ENCODE measurements at places on chromosomes 5 and 9.

- DNase-seq = no peak
These were observed 208.6 kb downstream of the GRIA1 start for GRCh38 chr5:153699035-153699434.

DNA sequence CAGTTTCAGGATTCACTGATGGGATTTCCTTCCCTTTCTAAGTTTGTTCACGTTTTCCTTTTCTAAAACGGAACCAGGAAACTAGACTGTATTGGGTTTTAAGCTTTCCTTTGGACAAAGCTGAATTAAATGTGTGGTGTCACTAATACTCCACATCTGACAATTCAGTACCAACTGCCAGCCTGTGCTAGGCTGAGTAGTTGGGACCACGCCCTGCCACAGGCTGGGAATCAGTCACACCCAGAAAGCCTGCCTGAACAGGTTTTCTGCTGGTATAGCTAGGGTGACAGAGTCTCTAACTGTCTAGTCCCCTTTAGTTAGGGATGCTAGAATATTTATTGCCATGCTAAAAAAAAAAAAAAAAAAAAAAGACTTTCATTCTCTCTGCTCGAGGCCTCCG lies 15.6 kb downstream of the SPACA9 start:
- DNase-seq = no peak

DNA sequence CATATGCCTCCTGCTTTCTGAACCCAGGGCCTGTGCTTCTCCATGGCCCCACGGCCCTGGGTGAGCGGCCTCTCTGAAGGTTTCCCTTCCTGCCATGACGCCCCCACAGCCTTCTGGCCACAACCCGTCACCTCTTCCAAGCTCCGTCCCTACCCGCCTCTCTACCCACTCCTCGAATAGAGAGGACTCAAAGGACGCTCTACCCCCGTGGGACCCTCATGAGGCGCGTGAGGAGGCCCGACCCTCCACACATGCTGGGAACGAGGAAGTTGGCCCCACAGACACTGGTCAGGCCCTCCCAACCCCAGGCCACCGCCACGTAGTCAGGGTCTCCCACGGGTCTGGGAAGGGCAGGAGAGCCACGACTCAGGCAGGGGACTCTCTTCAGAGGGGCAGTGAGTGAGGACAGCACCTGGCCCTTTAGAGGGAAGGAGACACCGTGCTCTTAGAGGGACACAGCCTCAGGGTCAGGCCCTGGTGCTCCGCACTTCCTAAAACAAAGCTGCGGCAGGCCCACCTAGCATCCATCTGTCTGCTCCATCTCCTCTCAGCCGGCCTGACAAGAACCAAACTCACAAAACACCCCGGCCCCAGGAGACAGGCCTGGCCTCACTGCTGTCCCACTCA lies 5.3 kb downstream of the BRD3 start:
- DNase-seq = peak; percentile 7

GRCh38 chr5:151001436-151001835 lies 19.0 kb upstream of the GPX3 start:
- DNase-seq = no peak

GRCh38 chr9:20990867-20991266 lies 40.6 kb downstream of the HACD4 start:
- DNase-seq = no peak

DNA sequence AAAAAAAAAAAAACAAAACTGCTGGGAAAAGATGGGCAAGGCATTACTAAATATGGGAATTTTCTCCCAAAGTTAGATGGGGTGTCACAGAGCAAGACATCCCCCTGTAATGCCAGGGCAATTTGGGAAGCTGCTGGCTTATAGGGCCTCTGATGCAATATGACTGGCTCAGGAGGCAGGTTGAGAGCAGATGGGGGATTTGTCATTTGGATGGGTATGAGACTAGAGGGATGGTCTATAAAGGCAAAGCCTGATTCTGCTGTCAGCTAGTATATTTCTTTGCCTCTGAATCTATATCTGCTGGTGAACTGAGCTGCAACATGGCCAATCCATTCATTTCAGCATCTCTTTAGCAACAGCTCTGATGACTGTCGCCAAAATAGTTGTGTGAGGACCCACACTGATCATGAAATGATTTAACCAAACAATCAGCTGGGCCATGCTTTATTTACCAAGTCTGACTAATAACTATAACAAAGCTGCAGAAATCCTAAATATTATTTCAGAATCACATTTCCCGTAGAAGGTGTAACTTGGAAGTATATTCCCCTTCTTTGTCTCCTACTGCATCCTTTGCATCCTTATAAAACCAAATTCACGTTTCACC lies 455.1 kb upstream of the ZNF608 start:
- no peak for DNase-seq

DNA sequence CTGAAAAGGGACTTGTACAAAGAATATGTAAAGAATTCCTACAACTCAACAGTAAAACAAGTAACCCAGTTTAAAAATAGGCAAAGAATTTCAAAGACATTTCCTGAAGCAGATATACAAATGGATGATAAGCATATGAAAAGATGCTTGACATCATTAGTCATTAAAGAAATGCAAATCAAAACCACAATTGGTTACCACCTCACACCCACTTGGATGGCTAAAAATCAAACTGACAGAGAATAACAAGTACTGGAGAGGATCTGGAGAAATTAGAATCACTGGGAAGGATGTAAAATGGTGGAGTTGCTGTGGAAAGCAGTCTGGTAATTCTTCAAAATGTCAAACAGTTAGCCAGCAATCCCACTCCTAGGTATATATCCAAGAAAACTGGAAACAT lies 12.5 kb upstream of the FOXE1 start:
- no peak for DNase-seq

DNA sequence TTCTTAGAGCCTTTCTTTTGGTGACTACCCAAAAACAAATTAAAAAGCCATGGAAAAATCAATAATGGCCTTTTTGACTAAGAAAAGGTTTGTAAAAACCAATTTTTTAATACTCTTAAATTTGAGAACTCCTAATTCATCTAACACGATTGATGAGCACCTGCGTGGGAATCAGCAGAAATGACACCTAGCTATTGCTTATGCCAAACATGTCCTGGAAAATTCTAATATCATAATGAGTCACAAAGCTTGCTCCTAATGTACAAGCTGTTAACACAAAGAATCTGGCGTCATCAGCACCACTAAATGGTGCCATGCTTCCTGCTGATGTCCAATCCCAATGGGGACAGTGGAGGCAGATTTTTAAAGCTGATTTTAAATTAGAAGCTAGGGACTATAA lies 146.2 kb upstream of the LRRTM2 start:
- no peak for DNase-seq

DNA sequence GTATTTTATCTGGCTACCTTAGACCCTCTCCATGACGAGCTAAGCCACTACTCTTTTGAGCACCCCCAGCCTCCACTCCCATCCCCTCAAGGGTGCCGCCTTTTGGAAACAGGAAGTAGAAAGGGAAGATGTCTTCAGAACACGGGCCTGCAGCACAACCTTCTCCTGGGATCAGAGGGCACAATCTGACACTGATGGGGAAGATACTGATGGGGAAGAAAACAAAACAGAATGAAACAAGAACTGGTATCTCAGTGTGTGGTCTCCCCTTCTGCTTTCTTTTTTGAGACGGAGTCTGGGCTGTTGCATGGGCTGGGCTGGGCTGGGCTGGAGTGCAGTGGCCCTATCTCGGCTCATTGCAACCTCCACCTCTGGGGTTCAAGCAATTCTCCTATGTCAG lies 539.7 kb upstream of the DAP start:
- no peak for DNase-seq

GRCh38 chr9:97349400-97349799 lies 41.9 kb downstream of the CCDC180 start:
- no peak for DNase-seq

GRCh38 chr9:89543111-89543510 lies 45.2 kb upstream of the SEMA4D start:
- DNase-seq = no peak

- DNase-seq = no peak
These were observed 159.1 kb downstream of the OLFM1 start for GRCh38 chr9:135246248-135247205.

DNA sequence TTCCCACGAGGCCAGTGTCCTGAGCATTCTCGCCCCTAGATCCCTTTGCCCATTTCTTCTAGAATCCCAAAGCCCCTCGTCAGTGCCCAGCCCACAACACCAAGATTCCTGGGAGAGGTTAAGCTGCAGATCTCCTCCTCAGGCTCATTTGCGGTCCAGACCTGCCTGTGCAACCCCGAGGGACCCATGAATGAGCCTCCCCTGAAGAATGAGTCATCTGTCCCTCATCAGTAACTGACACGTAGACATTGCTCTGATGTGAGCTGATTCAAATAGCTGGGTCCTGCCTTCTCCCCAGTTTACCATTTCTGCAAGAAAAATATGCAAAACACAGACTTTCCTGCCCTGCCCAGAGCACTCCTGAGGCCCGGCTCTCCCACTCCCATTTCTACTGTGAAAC lies 92.8 kb downstream of the ADCY2 start:
- DNase-seq = no peak

DNA sequence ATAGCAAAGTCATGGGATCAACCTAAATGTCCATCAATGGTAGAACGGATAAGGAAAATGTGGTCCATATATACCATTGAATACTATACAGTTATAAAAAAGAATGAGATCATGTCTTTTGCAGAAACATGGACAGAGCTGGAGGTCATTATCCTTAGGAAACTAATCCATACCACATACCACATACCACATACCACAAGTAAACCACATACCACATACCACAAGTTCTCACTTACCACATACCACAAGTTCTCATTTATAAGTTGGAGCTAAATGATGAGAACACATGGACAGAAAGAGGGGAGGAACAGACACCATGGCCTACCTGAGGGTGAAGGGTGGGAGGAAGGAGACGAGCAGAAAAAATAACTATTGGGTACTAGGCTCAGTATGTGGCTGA lies 154.6 kb upstream of the GHR start:
- DNase-seq = no peak

GRCh38 chr9:132183134-132183533 lies 21.3 kb downstream of the NTNG2 start:
- no peak for DNase-seq

GRCh38 chr9:6702707-6703106 lies 55.1 kb upstream of the KDM4C start:
- DNase-seq = no peak

DNA sequence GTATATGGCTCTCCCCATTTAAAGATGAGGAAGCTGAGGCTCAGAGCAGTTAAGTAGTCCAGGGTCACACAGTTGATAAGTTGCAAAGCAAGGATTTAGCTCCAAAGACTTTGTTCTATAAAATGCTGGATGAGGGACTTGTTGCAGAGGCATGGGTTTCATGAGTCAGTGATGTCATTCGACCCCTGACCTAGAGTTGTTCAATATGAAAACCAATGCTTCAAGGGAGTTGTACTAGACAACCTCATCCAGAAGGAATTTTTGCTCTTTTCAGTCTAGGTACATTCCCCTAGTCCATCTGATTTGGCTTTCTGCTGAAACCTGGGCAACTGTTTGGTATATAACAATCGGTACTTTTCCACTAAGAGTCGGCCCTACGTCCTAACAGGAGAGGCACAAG lies 550.4 kb downstream of the EBF1 start:
- DNase-seq = no peak

DNA sequence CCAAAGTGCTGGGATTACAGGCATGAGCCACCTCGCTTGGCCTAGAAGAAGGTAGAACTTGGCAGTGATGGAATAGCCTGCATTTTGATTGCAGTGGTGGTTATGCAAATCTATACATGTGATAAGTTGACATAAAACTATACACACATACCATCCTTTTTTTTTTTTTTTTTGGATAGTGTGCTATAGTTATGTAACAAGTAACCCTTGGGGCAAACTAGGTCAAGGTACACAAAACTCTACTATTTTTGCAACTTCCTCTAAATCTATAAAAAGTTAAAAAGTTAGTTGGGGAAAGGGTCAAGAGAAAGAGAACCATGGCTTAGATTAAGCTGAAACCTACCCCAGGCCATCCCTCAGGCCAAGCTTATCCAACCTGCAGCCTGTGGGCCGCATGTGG lies 11.1 kb downstream of the TRIM14 start:
- DNase-seq = no peak

DNA sequence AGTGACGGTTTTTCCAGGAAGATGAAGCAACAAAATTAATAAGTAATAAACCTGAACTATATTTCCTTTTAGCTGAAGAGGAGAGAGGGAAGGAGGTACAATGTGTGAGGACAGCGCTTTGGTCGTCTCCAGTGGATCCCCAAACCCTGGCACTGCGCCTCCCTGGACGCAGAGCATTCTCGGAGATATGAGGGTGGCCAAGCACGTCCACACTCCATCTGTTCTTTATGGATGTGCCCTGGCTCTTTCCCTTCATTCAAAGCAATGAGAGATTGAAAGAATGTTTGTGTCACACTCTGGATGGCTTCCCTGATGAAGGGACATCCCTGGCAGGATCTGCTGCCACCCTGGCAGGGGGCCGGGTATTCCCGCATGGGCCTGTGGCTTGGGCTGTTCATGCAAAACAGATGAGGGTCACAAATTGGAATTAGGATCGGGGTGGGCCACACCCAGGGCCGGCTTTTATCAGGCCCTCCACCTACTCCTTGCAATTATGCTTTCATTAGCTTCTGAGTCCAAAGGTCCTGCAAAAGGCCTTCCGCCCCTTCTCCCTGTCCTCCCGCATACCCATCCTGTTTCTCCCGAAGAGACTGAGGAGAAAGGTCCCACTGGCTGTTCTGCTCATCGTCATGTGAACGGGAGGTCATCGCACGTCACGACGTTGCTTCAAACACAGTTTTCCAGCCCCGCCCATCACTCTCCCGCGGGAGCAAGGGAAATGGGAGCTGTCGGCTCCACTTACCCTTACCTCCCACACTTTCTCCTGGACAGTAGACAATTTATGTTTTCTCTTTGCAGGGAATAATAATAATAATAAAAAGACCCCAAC lies 286.1 kb upstream of the IRX4 start:
- DNase-seq = no peak

- DNase-seq = no peak
These were observed 29.7 kb downstream of the PWWP2A start for GRCh38 chr5:160089531-160089930.

GRCh38 chr5:152372875-152373274 lies 32.2 kb downstream of the NMUR2 start:
- DNase-seq = no peak

GRCh38 chr5:173435447-173435846 lies 107.2 kb upstream of the STC2 start:
- DNase-seq = no peak

GRCh38 chr9:98862936-98863335 lies 55.5 kb downstream of the GALNT12 start:
- no peak for DNase-seq

DNA sequence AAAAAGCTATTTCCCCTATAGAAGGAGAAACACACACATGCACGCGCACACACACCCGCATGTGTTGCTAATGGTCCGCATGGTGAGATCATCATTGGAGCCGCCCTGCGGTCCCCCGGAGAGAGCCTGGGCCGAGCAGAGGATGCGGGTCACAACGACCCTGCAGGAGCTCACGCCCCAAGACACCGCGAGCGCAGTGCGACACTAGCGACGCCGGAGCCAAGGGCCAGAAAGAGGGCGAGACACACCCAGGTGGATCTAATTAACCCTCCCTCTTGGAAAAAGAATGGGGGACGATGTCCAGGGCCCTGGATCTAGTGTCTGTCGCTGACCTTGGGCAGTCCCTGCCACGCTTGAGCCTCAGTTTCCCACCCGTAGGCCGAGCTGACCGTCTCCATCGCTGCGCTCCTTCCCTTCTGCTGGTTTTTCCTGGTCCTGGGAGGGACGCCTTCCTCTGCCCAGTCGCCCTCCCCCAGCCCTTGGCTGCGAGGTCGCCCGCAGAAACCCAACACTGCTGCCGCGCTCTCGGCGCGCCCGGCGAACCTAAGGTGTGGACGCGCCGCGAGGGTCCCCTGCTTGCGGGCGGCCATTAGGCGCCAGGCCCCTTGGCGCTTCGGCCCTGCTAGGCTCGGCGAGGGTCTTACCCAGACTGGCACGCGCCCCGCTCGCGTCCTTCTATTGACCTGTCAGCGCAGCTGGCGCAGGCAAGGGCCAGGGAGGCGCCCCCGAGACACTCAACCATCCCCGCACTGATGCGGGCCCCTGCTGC lies 47.5 kb upstream of the RNF20 start:
- peak; percentile 67 for DNase-seq
